Coronary artery (tissue), 2 donors: ENCODE measurements at places on chromosomes 16 and 17.
A peak's percentile ranks its signal among the peaks of the same experiment; 100 is the strongest.

GRCh38 chr17:51813140-51813783 is 345.3 kb downstream of the CA10 start:
- DNase-seq, result no peak

DNA sequence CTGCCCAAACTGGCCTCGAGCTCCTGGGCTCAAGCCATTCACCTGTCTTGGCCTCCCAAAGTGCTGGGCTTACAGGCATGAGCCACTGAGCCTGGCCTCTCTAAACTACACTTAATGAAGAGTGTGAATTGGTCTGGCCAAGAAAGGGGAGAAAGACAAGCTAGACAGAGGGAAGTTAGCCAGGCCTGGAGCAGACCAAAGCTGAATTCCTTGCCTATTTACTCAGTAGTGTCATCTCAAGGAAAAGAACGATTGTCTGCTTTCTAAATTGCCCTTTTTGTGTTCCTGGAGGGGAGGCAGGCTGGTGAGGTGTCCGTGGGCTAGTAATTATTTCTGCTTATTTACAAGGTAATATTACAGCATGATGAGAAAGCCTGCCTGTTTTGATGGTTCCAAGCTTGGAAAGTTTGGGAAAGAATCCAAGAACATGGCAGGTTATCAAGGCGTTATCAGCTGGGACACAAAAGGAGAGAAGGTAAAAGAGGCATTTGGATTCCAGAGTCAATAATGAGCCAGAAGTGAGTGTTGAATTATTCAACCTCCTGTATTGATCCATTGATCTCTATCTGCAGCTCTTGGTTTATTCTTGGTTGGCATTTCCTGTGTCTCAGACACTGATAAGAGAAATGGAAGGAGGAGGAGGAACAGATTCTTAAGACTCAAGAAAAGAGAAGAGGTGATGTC is 6.3 kb upstream of the CBFB start:
- DNase-seq, result no peak

GRCh38 chr17:12459736-12460135 is 206.0 kb upstream of the MYOCD start:
- no peak for DNase-seq

GRCh38 chr17:19370493-19370960 is 7.8 kb upstream of the MAPK7 start:
- DNase-seq, result peak; percentile 75

DNA sequence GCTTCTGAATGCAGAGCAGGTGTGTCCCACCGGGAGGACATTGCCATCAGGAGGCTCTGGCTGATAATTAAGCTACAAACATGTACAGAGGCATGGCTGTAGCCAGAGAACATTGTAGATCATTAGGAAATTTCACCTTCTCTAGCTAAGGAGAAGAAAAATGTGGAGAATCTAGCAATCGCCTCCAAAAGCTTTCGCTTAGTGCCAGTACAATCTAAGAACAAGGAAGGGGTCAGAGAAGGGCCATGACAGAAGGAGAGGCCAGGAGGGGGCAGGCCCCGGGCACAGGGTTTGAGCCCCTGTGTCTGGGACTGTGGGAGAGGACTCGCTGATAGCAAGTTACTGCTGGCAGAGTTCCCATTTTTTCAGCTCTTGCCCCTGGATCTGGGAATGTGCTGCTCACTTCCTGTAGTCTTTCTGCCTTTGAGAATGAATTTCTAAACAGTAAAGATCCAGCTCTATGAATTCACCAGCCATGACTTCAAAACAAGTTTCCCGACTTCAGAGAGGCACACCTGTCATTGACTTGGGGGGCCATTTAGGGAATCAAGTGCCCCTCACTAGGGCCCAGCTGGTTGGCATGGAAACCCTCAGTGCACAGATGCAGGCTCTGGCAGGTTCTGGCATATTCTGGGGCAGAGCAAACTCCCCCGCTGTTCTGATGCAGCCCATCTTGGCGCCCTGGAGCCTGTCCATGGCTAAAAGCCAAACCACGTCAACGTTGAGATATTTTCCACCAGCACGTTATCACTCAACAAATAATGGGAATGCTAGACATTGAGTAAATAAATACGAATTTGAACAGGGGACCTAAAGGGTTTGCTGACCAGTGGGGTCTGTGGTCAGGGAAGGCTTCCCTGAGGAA is 59.5 kb upstream of the CACNG4 start:
- no peak for DNase-seq

- no peak for DNase-seq
Observed at GRCh38 chr17:21019976-21020586, 22.7 kb downstream of the USP22 start.

DNA sequence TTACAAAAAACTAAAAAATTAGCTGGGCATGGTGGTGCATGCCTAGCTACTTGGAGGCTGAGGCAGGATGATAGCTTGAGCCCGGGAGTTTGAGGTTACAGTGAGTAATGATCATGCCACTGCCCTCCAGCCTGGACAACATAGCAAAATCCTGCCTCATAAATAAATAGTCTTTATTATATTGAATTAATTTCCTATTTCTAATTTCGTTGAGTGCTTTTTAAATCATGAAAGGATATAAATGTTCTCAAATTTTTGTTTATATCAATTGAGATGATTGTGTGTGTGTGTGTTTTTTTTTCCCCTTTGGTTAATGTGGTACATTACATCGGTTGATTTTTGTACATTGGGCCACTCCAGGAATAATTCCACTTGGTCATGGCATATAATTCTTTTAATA is 32.0 kb upstream of the AQP8 start:
- no peak for DNase-seq

- DNase-seq, result no peak
Observed at GRCh38 chr16:5461141-5461540, 363.5 kb upstream of the EEF2KMT start.

- no peak for DNase-seq
Observed at GRCh38 chr17:11001651-11002050, 163.8 kb upstream of the PIRT start.

DNA sequence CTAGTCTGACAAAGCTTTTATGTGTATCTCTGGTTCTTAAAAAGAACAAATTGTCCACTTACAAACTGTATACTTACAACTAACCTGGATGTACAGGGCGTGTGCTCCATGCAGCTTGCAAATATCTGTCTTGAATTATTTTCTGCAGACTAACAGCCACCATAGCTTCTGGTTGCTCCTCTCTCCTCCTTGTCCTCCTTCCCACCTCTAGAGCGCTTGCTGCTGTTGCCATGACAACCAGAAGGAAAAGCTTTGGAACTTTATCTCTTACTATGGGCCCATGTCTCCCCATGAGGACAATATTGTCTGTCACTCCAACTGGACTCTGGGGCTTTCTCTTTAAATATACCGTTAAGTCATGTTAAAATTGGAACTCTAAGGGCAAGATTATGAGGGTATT is 71.5 kb upstream of the DHX40 start:
- DNase-seq, result no peak

GRCh38 chr17:69143151-69143550 is 1.5 kb upstream of the ABCA6 start:
- DNase-seq, result no peak

DNA sequence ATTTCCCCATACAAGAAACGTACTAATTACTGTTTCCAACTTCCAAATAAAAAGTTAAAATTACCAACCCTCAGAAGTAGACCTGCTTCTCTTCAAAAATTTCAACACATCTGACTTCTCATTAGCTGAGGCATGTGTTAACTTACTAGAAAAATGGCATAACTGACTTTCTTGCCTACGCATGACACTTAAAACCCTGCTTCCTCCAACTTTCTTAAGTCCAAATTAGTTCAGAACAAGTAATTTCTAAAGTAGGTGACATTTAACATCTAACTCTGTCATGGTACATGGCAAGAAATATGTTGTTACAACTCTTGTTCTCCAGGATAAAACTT is 6.7 kb downstream of the USP7 start:
- DNase-seq, result no peak
